Astrocyte of the spinal cord (primary cell): ENCODE measurements at places on chromosomes 7 and 10.

DNA sequence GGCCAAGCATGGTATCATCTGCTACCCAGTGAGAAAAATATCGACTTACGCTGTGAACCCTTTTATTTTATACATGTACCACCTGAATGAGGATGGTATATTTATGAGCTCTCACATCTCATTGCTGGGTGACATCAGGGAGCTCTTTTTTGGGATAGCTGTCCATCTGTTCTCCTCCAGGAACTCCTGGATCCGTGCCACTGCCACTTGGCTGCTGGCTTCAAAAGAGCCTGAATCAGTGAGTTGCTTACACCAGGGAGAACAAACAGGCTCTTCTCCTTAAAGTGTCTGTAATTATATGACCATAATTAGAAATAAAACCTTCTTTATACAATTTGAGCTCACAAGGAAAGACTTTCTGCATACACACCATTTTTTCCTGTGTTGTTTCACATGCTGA is 106.2 kb downstream of the KAT6B start:
- DNase-seq = no peak

GRCh38 chr7:30142710-30143109 is 7.9 kb downstream of the MTURN start:
- DNase-seq = peak; percentile 56

DNA sequence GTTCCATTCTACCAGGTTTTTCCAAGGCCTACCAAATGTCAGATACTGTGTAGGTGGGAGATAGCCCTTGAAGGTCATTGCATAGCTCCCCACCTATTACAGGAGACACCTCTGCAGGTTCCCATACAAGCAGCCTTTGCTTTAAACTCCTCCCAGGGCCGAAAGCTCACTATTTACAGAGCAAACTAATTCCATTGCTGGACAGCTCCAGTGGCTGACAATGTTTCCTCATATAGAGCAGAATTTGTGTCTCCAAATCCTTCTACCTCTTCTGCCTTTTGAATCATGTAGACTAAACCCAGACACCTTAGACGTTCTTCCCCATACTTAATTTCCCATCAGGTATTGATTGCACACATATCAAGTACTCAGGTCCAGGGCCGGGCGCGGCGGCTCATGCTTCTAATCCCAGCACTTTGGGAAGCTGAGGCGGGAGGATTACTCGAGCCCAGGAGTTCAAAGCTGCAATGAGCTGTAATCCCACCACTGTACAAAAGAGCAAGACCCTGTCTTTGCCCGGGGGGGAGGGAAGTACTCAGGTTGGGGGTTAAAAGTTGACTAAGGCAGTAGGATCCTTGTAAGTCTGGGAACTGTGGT is 2.1 kb downstream of the CNNM1 start:
- peak; percentile 17 for DNase-seq

GRCh38 chr7:602341-603141 is 82.9 kb upstream of the PDGFA start:
- no peak for DNase-seq

- DNase-seq = no peak
Measured at GRCh38 chr7:106814887-106815286, 50.2 kb upstream of the PIK3CG start.

- DNase-seq = no peak
Measured at GRCh38 chr10:131821378-131822012, 79.3 kb upstream of the PPP2R2D start.

- no peak for DNase-seq
Measured at GRCh38 chr10:14010769-14011574, 319.8 kb downstream of the FRMD4A start.

GRCh38 chr10:78520737-78521430 is 487.2 kb downstream of the RPS24 start:
- DNase-seq = peak; percentile 42

- no peak for DNase-seq
Measured at GRCh38 chr7:21146642-21147423, 281.1 kb upstream of the SP4 start.

- DNase-seq = no peak
Measured at GRCh38 chr10:104488439-104488832, 134.8 kb downstream of the CFAP58 start.

DNA sequence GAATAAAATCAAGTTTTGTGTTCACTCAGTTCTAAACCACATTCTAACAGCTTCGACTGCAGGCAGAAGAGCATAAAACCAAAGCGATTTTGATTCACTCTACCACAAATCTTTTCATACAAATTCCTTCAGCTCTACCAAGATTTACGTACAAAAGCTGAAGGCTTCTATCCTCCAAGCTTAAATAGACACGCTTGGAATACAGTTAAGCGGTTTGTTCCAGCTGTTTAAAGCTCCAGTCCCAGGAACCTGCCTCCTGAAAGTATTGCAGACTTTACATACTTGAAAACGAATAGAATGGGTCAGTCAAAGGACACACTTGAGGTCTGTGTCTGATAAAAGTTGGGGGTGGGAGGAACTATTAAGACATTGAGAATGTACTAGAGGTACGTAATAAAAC is 102.9 kb downstream of the MPP7 start:
- DNase-seq = no peak

GRCh38 chr10:12081470-12081869 is 12.7 kb downstream of the DHTKD1 start:
- DNase-seq = no peak

- no peak for DNase-seq
Measured at GRCh38 chr7:50393076-50393475, 57.1 kb downstream of the FIGNL1 start.

DNA sequence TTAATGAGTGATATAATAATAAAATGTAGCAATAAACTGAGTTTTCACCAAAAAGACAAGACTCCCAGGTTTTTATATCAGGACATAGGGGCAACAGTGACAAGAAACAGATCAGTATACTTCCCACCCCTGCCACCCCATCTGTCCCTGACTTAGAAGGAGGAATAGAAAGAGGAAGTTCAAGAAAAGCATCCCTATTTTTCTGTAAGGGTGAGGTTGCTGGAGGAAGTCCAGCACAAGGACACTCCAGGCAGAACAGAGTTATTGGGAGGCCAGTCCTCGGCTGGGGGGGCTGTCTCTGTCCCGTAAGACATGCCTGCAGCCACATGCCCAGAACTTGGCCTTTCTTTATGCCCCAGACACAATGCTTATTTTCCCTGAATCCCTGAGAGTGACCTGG is 16.5 kb upstream of the TLX1 start:
- no peak for DNase-seq

- DNase-seq = no peak
Measured at GRCh38 chr10:90023950-90024349, 322.6 kb downstream of the KIF20B start.

- no peak for DNase-seq
Measured at GRCh38 chr10:133467286-133467911, 13.7 kb downstream of the SCART1 start.

DNA sequence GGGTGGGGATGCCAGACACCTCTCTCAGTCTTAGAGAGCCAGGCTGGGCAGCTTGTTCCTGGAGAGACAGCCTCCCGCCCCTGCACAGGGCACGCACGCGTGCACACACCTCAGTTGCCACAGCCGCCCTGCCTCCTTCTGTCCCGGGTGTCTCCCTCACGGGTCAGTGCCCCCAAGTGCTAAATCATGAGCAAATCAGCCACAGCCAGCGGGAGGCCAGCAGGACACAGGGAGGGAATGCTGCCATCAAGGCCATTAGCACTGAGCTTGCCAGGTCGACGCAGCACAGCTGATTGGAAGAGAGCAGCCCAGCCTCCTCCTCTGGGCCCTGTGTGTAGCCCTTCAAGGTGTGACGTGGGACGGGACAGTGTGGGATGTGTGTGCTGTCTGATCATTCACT is 130.4 kb downstream of the CDH23 start:
- DNase-seq = no peak

DNA sequence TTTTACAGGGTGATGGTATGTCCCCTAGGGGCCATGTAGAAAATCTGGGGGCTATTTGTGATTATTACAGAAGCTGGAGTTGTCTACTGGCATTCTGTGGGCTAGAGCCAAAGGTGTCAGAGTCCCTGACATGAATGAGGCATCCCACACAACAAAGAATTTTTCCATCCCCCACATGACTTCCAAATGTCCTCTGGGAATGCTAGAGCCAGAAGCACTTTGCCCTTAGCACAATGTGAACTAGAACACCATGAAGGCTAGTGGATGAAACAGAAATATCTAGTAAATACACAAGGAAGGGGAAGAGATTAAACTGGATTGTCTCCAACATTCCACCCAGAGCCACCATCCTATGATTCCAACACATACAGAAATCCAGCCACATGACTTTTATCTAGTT is 46.9 kb downstream of the FAM13C start:
- no peak for DNase-seq

DNA sequence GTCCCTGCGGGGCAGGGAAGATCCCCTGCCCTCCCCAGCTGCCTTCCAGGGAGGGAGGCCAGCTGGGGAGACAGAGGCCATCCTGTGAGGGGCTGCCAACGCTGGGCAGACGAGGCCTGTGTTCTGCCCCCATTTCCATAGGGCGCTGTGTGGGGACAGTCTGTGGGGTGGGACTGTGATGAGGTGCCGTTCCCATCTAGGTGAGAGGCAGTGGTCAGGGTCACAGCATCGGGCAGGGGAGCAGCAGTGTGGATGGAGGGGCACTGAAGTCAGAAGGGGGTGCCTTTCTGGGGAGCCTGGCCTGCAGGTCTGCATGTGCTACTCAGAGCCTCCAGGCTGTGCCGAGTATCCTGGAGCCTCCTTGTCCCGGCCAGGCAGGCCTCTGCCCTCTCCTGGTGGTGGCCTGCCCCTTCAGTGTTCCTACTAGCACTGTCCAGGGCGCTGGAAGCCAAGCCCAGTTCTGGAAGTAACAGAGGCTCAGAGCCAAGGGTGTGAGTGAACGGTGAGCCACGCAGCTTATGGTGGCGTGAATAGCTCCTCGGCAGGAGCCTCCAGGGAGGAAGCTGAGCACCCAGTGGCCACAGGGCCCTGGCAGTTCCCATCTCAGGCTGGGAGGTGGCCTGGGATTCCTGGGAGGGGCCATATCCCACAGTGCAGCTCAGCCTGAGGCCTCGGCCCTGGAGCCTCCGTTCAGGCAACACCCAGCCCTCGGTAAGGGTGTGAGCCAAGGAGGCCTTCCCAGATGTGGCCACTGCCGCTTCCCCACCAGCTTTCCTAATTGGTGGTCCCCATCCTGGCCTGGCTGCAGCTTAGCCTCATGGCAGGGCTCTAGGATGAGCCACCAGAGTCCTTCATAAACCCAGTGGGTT is 23.3 kb upstream of the CSGALNACT2 start:
- no peak for DNase-seq

DNA sequence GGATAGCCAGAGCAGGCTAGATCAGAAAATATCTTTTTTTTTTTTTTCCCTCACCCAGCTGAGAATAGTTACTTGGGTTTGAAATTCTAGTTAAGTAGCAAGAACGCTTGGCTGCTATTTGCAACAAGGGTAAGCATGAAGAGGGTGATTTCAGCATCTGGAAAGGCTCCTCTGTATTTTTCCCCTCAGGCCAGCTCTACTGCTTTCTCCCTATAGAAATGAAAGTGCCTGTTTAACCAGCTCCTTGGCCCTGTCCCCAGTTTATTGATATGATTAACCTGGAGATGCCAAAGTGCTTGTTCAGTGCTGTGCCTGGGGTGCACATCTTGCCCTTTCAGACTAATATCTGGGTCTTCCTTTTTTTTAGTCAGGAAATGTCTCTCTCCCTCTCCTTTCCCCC is 37.1 kb downstream of the AP3M1 start:
- DNase-seq = no peak

GRCh38 chr10:1536341-1536740 is 201.0 kb downstream of the ADARB2 start:
- no peak for DNase-seq

DNA sequence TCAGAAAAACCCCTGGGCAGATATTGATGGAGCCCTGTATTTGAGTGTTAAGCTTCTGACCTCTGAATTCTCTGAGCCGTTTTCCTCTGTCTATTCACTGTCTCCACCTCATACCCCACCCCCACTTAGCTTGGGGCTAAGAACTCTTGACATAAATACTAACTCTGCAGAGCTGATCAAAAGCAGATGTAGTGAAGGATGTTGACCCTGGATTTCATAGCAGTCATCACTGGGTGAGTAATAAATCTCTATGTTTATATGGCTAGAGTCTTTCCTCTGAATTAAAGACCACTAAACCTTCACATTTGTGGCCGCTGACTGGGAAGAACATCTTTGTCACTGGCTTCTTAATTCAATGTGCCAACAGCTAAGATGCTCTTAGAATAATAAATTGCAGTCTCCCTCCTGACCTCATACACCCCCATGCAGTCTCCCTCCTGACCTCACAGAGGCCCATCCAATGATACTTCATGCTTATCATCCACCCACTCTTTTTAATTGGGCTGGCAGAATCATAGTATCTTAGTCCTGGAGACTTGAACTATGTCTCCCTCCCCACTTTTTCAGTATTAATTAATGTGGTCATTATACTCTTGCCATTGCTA is 78.0 kb upstream of the MACROH2A2 start:
- peak; percentile 63 for DNase-seq

- DNase-seq = no peak
Measured at GRCh38 chr7:128092221-128092620, 61.0 kb upstream of the LRRC4 start.
